Stimulated activated CD4-positive, alpha-beta T cell treated with anti-CD3 and anti-CD28 coated beads, TNF-alpha, amount 100 ng/mL, for 1 hour (primary cell): ENCODE measurements at places on chromosomes 11 and 22.

DNA sequence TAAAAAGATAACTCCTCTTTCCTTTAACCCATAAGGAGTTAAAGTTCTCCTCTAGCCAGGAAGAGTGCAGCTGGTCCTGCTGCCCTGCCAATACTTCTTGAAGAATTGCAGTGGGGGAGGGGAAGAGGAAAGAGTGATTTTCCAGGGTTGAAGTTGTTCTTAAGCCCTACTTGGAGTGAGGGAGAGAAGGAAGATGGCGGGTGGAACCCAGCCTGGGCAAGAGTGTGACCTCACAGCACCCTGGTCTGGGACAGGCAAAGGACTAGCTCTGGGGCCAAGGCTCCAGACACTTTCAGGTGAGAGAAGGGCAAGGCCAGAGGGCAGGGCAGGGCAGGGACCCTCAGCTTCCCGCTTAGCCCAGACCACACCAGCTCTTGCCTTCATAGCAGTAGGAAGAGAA, 6.6 kb downstream of the TNKS1BP1 start:
- no peak for DNase-seq

DNA sequence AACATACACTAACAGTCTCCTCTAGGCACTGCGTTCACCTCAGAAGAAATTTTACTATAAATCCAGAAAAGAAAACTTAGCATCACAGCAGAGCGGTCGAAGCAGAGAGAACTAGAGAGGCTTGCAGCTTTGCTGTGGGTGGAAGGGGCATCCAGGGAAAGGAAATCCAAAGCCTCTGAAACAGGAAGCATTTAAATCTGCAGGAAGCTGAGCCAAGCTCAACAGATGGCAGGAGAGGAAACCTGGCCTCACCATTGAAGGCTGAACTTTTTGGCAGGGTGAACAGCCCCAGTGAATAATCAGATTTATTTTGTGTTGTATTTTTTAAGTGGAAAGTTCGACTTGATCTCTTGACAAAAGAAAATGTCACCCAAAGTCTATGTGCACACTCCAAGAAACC, 858.1 kb downstream of the OPCML start:
- DNase-seq: no peak

DNA sequence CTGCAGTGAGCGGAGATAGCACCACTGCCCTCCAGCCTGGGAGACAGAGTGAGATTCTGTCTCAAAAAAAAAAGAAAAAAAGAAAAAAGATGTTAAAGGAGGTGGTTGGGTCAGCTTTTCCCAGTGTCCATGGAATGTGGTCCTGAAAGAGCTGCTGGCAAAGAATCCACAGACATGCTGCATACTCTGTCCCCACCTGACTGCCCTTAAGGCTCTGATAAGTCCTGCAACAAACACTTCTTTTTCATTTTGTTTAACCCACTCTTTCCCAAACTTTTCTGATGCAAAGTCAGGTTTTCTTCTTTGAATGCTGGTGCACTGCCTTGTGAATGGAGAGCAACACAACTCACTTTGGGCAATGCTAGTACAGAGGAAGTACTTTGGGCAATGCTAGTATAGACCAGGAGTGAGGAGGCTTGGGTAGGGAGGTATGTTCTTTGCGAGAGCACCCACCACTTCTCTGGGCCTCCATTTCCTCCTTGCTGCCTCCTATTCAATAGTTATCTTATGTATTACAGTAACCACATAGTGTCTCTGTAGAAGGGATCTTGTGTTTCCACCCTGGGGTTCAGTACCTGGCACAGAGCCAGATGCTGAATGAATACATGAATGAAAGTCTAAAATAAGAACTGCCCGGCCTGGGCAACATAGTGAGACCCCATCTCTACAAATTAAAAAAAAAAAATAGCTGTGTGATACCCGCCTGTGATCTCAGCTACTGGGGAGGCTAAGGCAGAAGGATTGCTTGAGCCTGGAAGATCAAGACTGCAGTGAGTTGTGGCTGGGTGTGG, 18.9 kb downstream of the LIF start:
- DNase-seq: no peak

GRCh38 chr11:70838198-70838597, 414.2 kb downstream of the SHANK2 start:
- no peak for DNase-seq

- DNase-seq: no peak
Measured at GRCh38 chr11:65778431-65778900, 2.3 kb downstream of the AP5B1 start.
